Ascending aorta (tissue), 2 donors: ENCODE measurements at places on chromosomes 3 and 15. TPM values are rescaled to one million over a fixed set of nuclear protein-coding genes. Genes with fewer than 3 reads are reported as not detected.

Gene KNG1
- total RNA-seq = not detected

Gene SLC28A2
- not detected for total RNA-seq

Gene CHAC1
- total RNA-seq = 28.5 TPM

Gene DNAH1
- 7.6 TPM for total RNA-seq

Gene GPR149
- total RNA-seq = not detected

Gene HIGD2B
- not detected for total RNA-seq

Gene ITGB5
- 595 TPM for total RNA-seq

Gene CLDN16
- total RNA-seq = not detected

Gene EOGT
- 50.4 TPM for total RNA-seq

Gene HRG
- total RNA-seq = 6.9 TPM

Gene MESD
- 6.4 TPM for total RNA-seq

Gene TAMM41
- 3.1 TPM for total RNA-seq

Gene ACKR4
- 12.8 TPM for total RNA-seq

Gene MYH15
- total RNA-seq = not detected

Gene CDC25A
- total RNA-seq = not detected

Gene FEZF2
- not detected for total RNA-seq

Gene CCDC33
- total RNA-seq = not detected

Gene FBXW12
- not detected for total RNA-seq

Gene SPINK8
- total RNA-seq = not detected

Gene CHRFAM7A
- total RNA-seq = 0.21 TPM

Gene TM4SF18
- total RNA-seq = 6.2 TPM

Gene STRIT1
- total RNA-seq = not detected

Gene PTX3
- total RNA-seq = 9.2 TPM

Gene SOX14
- total RNA-seq = not detected

Gene MKRN2OS
- not detected for total RNA-seq

Gene RASGRF1
- total RNA-seq = not detected

Gene GOLGA6L9
- total RNA-seq = 1.5 TPM

Gene OR4F15
- total RNA-seq = not detected

Gene C3orf20
- not detected for total RNA-seq

Gene SYNPR
- not detected for total RNA-seq

Gene WDR76
- 5.2 TPM for total RNA-seq

Gene FYCO1
- total RNA-seq = 56.2 TPM

Gene MESP2
- not detected for total RNA-seq

Gene RLBP1
- not detected for total RNA-seq

Gene GCSAM
- not detected for total RNA-seq

Gene UROC1
- not detected for total RNA-seq

Gene ZBTB20
- 60.3 TPM for total RNA-seq

Gene CD86
- not detected for total RNA-seq

Gene RPP14
- 32.5 TPM for total RNA-seq

Gene CHRD
- total RNA-seq = 172 TPM
